ENCODE measurements at places on chromosomes 13 and 19.

- DNase-seq, result peak; percentile 53
Measured at GRCh38 chr19:3047496-3048189, 14.7 kb downstream of the TLE5 start.

GRCh38 chr19:14272623-14273022 is 66.7 kb upstream of the ADGRL1 start:
- DNase-seq, result no peak

- DNase-seq, result no peak
Measured at GRCh38 chr13:36766295-36766694, 52.7 kb upstream of the RFXAP start.

- DNase-seq, result no peak
Measured at GRCh38 chr13:67650471-67650870, 420.3 kb upstream of the PCDH9 start.

DNA sequence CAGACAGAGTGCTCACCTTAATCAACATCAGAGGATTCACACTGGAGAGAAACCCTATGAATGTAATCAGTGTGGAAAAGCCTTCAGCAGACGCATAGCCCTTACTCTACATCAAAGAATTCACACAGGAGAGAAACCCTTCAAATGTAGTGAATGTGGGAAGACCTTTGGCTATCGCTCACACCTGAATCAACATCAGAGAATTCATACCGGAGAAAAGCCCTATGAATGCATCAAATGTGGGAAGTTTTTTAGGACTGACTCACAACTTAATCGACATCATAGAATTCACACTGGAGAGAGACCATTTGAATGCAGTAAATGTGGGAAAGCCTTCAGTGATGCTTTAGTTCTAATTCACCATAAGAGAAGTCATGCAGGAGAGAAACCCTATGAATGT is 18.3 kb downstream of the ZNF527 start:
- DNase-seq, result no peak

All from activated CD4-positive, CD25-positive, alpha-beta regulatory T cell treated with anti-CD3 and anti-CD28 coated beads, Interleukin-2, amount 50 U/mL, for 72 hours (primary cell).